Mesothelial cell of epicardium (in vitro differentiated cells): ENCODE measurements at places on chromosomes 12 and 14.

DNA sequence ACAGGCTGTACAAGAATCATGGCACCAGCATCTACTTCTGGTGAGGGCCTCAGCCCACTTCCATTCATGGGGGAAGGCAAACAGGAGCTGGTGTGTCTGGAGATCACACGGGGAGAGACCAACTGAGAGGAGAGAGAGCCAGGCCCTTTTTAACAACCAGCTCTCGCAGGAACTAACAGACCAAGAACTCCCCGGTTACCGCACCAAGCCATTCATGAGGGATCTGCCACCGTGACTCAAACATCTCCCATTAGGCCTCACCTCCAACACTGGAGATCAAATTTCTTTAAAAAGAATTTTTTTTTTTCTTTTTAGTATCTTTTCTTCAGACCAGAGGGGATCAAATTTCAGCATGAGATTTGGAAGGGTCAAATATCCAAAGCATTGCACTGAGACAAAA lies 16.7 kb upstream of the AQP2 start:
- no peaks in the 10 kb centered on the region for H3K36me3 ChIP-seq
- H3K4me1 ChIP-seq: peaks cover 3% of the 10 kb centered on the region
- DNase-seq: no peak

DNA sequence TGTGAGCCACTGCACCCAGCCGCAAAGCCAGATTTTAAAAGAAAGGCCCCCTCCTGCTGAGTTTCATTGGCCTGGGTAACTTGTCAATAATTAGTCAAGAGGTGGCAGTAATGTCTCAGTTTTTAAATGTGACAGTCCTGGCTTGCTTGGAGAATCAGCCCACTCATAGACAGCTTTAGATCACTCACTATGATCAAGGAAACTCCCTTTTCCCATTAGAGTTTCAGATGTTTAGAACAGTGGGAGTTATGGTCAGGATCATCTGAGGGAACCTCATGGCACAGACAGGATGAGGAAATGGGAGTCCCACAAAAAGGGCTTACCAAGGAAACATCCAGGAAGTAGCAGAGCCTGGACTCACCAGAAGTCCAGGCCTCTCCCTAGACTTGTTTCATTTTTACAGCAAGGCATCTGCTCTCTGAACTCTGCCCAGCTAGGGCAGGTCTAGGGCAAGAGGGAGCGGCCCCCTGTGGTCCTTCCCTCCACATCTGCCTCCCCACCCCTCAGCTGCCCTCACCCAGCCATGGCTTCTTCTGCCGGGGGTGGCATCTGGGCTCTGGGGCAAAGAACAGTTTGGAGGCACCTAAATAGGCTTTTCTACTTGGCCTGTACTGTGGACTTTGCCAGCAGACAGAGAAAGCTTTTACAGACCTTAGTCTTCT lies 11.2 kb downstream of the BCL2L14 start:
- no peak for DNase-seq
- no peaks in the 10 kb centered on the region for H3K36me3 ChIP-seq
- no peak overlapping the region for H3K4me3 ChIP-seq

GRCh38 chr14:55873169-55873568 lies 245.0 kb upstream of the PELI2 start:
- H3K27me3 ChIP-seq: peaks cover 21% of the 10 kb centered on the region
- no peak for DNase-seq
- no peaks in the 10 kb centered on the region for H3K36me3 ChIP-seq
- no peak overlapping the region for H3K27ac ChIP-seq
- no peak overlapping the region for H3K4me3 ChIP-seq
- no peaks in the 10 kb centered on the region for H3K4me1 ChIP-seq

DNA sequence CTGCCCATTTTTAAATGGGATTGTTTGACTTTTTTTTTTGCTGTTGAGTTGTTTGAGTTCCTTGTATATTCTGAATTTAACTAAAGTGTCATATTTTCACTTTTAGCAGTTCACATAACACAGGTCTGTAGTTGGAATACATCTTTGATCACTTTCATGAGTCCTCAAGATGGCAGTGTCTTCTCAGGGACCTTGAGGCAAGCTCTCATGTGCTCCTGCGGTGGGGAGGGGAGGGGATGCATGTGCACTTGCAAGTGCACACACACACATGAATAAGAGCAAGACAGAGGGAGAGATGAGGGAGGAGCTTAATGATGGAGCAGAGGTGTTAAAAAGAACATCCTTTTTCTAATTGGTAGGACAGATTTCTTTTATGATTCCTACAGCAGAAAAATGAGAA lies 291.4 kb upstream of the OR4E1 start:
- no peak overlapping the region for H3K27ac ChIP-seq
- no peaks in the 10 kb centered on the region for H3K4me1 ChIP-seq
- no peak overlapping the region for H3K4me3 ChIP-seq
- H3K36me3 ChIP-seq: no peaks in the 10 kb centered on the region
- peaks cover 32% of the 10 kb centered on the region for H3K27me3 ChIP-seq

DNA sequence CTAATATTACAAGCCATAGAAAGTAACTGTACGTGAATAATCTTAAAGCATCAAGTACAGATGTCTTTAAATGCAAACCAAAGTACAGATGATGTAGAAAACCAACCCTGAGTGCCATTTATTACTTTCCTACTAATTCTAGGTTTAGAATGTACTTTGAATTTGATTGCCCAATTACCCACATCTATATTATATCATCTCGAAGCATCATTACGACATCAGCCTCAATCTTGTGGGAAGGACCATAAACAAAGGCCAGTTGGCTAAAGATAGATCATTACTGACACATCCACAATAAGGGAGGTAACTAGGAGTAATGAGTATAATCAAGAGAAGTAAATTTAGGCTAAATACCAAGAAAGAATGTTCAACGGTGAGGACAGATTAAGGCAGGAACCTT lies 478.9 kb downstream of the BCAT1 start:
- no peak for DNase-seq
- no peak overlapping the region for H3K4me3 ChIP-seq
- no peaks in the 10 kb centered on the region for H3K36me3 ChIP-seq
- no peaks in the 10 kb centered on the region for H3K27me3 ChIP-seq

GRCh38 chr12:105393587-105393986 lies 63.1 kb downstream of the C12orf75 start:
- no peak overlapping the region for H3K4me3 ChIP-seq
- no peak for DNase-seq
- H3K4me1 ChIP-seq: peaks cover 12% of the 10 kb centered on the region
- H3K36me3 ChIP-seq: no peaks in the 10 kb centered on the region

DNA sequence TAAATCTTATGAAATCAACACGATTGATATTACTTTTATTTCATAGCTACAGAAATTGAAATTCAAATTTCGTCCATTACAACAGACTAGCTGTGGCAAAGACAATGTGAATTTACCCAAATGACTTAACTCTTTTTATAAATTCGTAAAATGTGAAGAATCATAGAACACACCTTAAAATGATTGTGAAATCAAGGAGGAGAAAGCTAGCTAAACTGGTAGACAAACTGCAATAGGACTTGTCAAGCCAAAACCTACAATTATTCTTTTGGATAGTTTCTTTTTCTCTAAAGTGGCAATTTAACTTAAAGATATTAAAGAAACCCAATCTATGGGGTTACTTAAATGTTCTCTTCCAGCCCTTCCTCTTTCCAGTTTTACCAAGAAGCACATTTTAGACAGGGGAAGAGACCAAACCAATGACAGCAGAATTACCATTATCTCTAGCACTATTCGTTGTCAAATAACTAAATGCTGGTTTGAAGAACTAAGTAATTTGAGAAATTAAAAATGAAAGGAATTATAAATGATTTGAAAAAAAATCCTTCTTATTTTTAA lies 807 bp upstream of the SLC16A7 start:
- peaks cover 13% of the 10 kb centered on the region for H3K27me3 ChIP-seq
- no peak overlapping the region for H3K27ac ChIP-seq
- H3K4me3 ChIP-seq: peak overlapping the region; percentile 87
- H3K4me1 ChIP-seq: peaks cover 26% of the 10 kb centered on the region
- no peak for DNase-seq
- H3K36me3 ChIP-seq: no peaks in the 10 kb centered on the region

GRCh38 chr12:7966563-7966962 lies 30.6 kb upstream of the SLC2A3 start:
- H3K27ac ChIP-seq: no peak overlapping the region
- peaks cover 19% of the 10 kb centered on the region for H3K4me1 ChIP-seq
- H3K36me3 ChIP-seq: no peaks in the 10 kb centered on the region
- no peaks in the 10 kb centered on the region for H3K27me3 ChIP-seq

- no peak overlapping the region for H3K4me3 ChIP-seq
- no peaks in the 10 kb centered on the region for H3K27me3 ChIP-seq
- DNase-seq: no peak
- H3K4me1 ChIP-seq: peaks cover 2% of the 10 kb centered on the region
- H3K36me3 ChIP-seq: peaks cover 2% of the 10 kb centered on the region
These were observed 33.8 kb downstream of the ERG28 start for GRCh38 chr14:75626863-75627262.

DNA sequence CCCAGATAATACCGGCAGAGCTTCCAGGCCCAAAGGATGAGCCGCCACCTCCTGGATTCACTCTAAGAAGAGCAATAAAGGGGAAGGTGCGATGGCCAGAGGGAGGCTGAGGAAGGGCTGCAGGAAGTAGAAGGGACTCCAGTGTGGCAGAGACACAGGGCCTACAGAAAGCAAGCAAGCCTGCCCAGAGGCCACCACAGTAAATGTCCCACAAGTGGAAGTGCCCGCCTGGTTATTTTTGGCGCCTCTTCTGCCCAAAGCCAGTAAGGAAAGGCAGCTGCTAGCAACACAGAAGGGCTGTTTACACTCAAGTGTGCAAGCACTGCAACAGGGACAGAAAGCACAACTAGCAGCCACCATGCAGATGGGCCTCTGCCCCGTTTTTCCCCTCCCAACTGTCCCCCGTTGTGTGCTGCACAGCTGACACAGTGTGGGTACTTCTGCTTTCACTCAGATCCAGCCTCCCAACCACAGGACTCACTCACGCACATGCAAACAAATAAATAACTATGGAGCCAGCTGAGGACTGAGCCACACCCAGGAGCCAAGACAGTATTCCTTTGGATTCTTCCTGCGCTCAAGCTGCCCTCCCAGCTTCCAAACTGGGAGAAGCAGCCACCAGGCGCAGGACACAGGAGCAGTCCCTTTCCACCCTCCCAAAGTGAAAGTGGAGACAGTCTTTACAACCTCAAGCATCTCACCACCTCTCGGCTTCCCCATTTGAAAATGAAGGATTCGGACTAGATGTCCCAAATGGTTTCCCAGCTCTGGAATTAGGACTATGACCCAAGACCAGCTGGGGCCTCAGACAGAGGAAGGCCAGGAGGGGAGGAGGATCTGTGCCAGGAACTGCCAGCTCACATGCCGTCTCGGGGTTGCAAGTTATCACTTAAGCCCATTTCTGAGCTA lies 40.0 kb upstream of the PNMA1 start:
- DNase-seq: no peak
- no peaks in the 10 kb centered on the region for H3K27me3 ChIP-seq
- H3K27ac ChIP-seq: peak overlapping the region; percentile 98
- H3K4me1 ChIP-seq: peaks cover 82% of the 10 kb centered on the region
- H3K4me3 ChIP-seq: peak overlapping the region; percentile 21

DNA sequence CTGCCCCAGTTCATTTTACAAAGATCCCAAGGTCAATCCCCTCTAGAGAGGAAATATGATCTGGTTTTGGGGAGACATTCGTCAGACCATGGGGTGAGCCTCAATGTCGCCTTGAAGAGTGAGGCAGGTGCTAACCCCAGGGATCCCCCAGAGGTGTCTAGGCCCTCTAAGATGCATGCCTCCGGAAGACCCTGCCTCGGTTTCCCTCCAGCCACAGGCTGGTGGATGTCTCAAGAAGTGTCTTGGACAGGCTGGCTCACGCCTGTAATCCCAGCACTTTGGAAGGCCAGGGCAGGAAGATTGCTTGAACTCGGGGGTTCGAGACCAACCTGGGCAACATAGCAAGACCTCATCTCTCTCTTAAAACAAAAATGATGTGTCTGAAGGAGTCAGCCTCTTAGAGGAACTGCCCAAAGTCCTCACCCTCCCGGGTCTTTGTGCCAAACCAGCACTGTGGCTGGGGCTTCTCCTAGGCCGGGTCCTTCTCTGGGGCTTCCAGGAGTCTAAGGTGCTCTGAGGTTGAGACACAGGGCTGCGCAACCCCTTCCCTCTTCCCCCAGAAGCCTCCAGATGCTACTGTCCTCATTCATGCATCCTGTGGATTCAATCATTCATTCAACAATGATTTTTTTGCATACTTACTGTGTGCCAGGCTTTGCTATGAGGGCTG lies 24.7 kb upstream of the BEGAIN start:
- no peak overlapping the region for H3K4me3 ChIP-seq
- H3K4me1 ChIP-seq: no peaks in the 10 kb centered on the region
- no peak overlapping the region for H3K27ac ChIP-seq
- H3K27me3 ChIP-seq: peaks cover under 1% of the 10 kb centered on the region
- H3K36me3 ChIP-seq: no peaks in the 10 kb centered on the region
- no peak for DNase-seq

DNA sequence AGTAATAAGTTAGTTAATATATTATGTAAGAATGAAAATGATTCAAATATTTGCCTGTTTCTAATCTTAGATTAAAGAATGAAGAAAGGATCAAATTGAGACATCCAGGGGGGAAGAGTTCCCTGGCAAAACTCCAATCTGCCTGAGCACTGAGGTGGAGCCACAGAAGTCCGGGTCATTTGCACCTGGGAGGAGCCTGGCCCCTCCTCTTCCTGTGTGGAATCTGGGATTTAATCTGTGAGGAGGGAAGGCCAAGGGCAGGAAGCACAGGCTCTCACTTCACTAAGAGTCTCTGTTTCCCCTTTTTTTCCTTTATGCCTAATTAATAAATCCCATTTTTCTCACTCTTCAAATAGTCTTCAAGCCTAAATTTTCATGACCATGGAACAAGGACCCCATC lies 599.5 kb downstream of the FLRT2 start:
- no peak overlapping the region for H3K27ac ChIP-seq
- DNase-seq: no peak
- H3K4me3 ChIP-seq: no peak overlapping the region
- peaks cover 3% of the 10 kb centered on the region for H3K27me3 ChIP-seq
- no peaks in the 10 kb centered on the region for H3K36me3 ChIP-seq

DNA sequence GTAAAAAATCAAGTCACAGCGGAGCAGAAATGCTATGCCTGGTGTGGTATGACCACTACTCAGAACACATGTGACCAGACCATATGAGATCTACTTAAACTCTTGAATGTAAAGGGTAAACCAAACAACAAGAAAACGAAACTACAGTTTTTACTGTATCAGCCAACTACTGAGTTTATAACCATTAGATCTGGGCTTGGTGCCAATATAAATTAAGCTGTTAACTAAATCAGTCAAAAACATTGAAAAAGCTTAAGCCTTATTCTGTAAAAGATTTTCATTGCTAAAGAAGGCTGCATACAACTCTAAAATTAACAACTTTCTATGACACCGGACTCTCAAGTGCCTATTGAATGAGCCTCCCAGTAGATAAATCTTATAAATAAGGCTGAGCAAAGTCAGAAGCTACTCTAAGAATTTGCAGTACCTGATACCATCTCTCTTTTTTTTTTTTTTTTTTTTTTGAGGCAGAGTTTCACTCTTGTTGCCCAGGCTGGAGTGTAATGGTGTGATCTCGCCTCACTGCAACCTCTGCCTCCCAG lies 35.4 kb downstream of the SPTLC2 start:
- H3K4me3 ChIP-seq: no peak overlapping the region
- H3K36me3 ChIP-seq: peaks cover 8% of the 10 kb centered on the region
- H3K27ac ChIP-seq: peak overlapping the region; percentile 95
- peaks cover 2% of the 10 kb centered on the region for H3K27me3 ChIP-seq
- no peak for DNase-seq
